ENCODE measurements at places on chromosomes 11 and 22.

DNA sequence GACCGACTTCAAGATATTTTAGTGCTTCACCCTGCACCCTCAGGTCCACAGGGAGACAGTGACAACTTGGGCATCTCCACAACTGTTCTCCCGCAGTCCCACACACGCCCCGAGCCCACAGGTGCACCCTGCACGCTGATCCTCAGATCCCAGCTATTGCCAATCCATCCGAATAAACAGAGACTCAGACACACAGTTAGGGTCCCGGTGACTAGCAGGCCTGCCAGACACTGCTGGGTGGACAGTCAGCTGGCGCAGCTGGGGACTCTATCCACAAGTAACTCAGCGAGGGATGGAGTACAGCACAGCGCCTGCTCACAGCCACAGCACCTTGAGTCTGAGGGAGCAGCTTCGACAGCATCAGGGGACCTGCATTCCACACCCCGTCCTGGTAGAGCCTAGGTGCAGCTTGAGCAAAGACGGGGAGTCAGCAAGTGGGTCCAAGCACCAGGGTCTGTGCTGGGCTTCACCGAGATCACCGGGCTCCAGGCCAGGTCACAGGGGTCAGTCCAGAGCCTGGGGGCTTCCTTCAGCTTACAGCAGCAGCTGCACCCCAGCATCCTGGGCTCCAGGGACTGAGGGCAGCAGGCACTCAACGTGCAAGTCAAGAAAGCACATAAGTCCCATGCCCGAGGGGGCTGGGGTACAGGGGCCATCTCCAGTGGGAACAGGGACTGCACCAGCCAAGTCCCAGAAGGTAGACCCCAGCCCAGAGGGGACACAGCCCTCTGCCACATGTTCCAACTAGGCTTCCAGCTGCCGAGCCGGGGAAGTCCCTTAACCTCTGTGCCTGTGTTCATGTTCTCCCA lies 7.6 kb downstream of the RPL3 start:
- DNase-seq, result no peak

GRCh38 chr11:1419811-1420210 lies 30.1 kb downstream of the BRSK2 start:
- DNase-seq, result no peak

GRCh38 chr11:31797190-31798056 lies 13.7 kb downstream of the PAX6 start:
- DNase-seq, result no peak

DNA sequence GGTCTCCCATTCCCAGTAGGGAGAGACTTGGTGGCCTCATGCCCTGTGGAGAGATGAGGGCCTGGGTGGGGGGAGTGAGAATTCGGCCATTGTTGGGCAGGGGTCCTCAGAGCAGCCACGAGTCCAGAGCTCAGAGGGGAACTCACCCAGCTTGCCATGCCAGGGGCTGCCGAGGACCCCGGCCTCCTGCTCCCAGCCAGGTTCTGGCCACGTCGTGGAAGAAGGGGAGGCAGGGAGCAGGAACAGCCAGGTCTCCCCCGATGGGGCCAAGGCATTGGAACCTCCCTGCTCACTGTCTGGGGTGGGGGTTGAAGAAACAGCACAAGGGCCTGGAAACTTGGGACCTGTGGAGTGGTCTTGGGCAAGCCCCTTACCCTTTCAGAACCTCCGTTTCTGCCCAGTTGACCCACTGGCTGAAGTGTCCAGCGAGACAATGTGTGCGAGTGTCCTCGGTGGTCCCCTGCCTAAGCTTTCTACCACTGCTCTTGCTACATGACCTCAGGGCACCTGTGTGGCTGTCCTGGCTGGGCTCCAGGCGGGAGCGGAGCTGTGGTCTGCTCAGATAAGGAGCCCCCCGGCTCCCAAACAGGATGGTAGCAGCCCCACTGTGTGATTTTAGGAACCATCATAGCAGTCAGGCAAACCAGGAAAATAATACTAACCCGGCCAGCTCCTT lies 74.7 kb upstream of the WNT11 start:
- no peak for DNase-seq

DNA sequence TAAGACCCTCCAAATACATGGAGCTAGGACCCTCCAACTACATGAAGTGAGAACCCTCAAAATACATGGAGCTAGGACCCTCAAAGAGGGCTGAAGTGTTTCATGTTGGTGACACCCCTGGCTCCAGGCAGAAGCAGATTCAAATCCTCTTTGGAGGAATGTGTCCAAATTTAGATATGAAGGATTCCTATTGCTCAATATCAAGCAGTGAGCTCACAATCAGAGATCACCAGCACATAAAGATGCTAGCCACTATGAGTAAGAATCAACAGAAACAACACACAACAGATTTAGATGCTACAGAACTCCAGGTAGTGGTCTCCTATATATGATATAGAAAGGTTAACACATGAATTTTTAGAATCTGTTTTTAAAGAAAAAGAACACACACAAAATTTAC lies 11.2 kb upstream of the RAB3IL1 start:
- DNase-seq, result no peak

DNA sequence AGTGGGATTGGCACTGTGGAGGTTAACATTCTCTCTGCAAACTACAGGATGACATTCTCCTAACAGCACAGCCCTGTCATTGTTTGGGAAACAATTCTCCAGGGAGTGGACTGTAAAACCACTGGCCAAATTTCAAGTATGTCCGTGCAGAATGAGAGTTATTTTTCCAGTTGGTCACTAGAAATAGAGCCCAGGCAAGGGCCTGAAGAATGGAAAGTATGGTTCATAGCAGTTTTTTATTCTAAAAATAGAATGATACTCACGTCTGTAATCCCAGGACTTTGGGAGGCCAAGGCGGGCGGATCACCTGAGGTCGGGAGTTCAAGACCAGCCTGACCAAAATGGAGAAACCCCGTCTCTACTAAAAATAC lies 39.0 kb upstream of the CD44 start:
- no peak for DNase-seq

DNA sequence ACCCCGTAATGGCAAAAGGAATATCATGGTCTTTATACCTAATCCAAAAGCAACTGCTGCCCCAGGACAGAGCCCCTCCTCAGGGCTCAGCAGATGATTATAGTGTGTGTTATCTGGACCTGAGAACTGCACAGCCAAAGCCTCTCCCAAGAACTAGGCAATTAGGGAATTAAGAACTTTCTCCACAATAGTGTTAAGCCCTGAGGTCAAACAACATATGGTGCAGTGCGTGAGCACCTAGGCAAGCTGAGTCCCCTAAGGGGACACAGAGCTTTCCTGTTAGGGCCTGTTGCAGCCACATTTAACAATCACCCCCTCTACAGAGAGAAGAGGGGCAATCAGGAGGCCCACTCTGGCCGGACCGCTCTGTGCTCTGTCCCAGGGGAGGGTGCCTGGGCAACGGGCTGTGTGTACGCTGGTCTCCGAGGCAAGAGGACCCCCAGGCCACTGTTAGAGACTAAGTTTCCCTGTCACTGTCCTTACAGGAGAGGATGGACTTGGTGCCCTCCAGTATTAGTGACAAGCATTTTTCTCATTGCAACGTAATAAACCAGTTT lies 1.4 kb upstream of the KCNJ5 start:
- no peak for DNase-seq

DNA sequence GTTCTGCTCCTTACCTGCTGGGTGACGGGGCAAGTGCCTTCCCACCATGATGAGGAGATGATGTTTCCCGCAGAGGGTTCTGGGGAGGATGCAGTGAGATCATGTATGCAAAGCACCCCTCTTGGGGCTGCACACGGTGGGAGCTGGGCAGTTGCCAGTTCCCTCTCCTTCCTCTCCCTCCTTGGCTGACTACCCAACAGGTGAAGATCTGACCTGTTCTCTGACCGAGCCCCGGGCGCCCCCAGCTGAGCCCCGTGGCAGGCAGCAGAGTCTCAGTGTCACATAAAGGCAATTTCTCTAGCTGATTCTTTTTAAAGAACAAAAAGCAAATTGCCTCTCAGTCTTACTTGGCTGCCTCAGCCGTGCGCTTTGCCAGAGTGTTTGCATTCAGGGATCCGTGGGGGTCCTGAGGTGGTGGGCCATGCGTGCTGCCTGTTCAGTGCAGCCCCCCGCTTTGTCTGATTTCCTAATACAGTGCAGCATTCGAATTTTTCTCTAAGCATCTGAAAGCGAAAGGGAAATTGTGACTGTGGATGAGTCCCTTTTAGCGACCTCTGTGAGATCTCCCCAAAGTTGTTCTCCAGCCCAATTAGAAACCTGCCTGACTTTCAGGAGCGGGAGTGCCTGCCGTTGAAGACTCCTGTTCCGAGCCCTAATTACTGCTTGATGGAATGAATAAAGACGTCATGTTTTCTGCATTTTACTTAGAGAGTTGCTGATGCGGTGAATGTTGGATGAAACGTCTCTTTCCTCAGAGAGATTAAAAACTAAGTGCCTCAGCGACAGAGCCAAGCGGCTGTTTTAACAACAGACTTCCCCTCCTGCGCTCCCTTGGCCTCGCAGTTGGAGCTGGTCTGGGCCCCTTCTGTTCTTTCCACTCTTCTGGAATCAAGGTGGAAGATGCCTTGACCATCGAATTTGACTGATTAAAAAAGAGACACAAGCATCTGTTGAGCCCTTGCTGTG lies 86.0 kb downstream of the GRIK4 start:
- no peak for DNase-seq

- DNase-seq, result no peak
Measured at GRCh38 chr11:104531075-104531474, 367.1 kb upstream of the PDGFD start.

Data from SK-N-MC (cell line).